Stimulated activated CD4-positive, alpha-beta T cell treated with anti-CD3 and anti-CD28 coated beads, Interleukin-1b, Interleukin-23, amount 100 ng/mL, for 1 hour (primary cell): ENCODE measurements at places on chromosomes 4 and X.
A peak's percentile ranks its signal among the peaks of the same experiment; 100 is the strongest.

GRCh38 chr4:110224812-110225211 lies 26.4 kb upstream of the ELOVL6 start:
- no peak for DNase-seq

GRCh38 chr4:26701786-26702227 lies 117.9 kb downstream of the TBC1D19 start:
- no peak for DNase-seq

- no peak for DNase-seq
These were observed 223.9 kb upstream of the ANKRD50 start for GRCh38 chr4:124936427-124936826.

- no peak for DNase-seq
These were observed 104.8 kb upstream of the MSX1 start for GRCh38 chr4:4754641-4755040.

GRCh38 chrX:15864629-15865028 lies 10.0 kb upstream of the AP1S2 start:
- DNase-seq: no peak

GRCh38 chr4:82284858-82285805 lies 88.7 kb downstream of the HNRNPD start:
- peak; percentile 97 for DNase-seq

- no peak for DNase-seq
These were observed 32.7 kb downstream of the KLF3 start for GRCh38 chr4:38696697-38697096.

- DNase-seq: no peak
These were observed 25.0 kb downstream of the BMPR1B start for GRCh38 chr4:94782707-94783106.

GRCh38 chrX:107541244-107541643 lies 87.1 kb upstream of the PRPS1 start:
- DNase-seq: no peak

DNA sequence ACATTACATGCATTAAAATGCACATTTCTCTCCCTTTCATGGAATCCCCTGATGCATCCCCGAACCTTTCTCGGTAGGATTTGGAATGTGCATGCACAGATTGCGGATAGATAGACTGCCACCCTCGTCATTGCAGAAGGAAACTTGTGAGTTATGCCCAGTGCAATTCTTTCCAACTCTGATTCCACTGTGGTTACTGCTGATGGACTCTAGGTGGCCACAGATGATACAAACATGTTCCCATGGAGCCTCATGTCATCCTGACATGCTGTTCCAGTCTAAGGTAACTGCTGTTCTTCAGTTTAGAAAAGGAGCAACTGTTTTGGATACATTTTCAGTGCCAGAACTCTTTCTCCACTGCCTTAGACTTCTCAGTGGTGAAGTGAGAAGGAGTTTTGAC lies 9.1 kb upstream of the VCX3B start:
- no peak for DNase-seq

GRCh38 chrX:20432746-20433387 lies 166.2 kb upstream of the RPS6KA3 start:
- no peak for DNase-seq
